ENCODE measurements at places on chromosomes 1 and 21.
A peak's percentile ranks its signal among the peaks of the same experiment; 100 is the strongest.

- no peak overlapping the region for H3K27ac ChIP-seq
- H3K4me3 ChIP-seq: no peak overlapping the region
- DNase-seq: no peak
- H3K27me3 ChIP-seq: no peaks in the 10 kb centered on the region
- no peaks in the 10 kb centered on the region for H3K4me1 ChIP-seq
- H3K36me3 ChIP-seq: no peaks in the 10 kb centered on the region
These were observed 679.8 kb upstream of the ADAMTS5 start for GRCh38 chr21:27646691-27647090.

- no peaks in the 10 kb centered on the region for H3K27me3 ChIP-seq
- peak; percentile 35 for DNase-seq
- no peaks in the 10 kb centered on the region for H3K36me3 ChIP-seq
These were observed 75.0 kb upstream of the ACTRT2 start for GRCh38 chr1:2946291-2946690.

DNA sequence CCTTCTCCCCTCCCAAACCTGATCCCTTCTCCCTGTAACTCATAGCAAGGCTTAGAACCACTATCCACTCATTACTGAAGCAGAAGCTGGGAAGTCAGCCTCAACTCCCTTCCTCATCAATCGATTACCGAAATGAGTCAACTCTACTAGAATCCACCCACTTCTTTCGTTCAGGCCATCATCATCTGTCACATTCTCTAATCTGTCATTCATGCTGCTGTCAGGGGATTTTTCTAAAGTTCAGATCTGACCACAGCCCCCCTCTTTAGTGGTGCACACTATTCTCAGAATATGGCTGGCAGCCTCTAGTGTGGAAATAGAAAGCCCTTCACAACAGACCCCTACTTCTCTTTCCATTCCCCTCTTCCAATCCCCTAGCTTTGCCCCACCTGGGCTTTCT, 5.1 kb downstream of the NT5C1A start:
- H3K4me3 ChIP-seq: no peak overlapping the region
- peaks cover 6% of the 10 kb centered on the region for H3K27me3 ChIP-seq
- H3K36me3 ChIP-seq: no peaks in the 10 kb centered on the region
- DNase-seq: no peak
- peaks cover 8% of the 10 kb centered on the region for H3K4me1 ChIP-seq
- H3K27ac ChIP-seq: no peak overlapping the region

DNA sequence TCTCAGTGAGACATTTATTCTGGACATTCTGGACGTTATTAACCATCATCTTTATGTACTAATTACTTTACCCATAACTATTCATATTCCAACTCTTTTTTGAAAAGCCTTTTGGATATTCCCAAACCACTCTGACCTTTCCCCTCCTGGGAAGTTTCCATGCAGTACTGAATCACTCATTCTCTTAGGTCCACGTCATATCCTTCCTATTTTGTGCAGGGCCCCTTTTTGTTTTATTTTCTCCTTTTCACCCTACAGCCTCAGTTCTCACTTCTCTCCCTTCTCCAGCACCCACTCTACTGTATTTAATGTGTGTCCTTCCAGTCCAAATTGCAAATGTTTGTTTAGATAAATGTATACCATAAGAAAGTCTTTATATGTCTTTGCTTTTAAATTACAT, 16.4 kb upstream of the ATP1A1 start:
- H3K4me1 ChIP-seq: no peaks in the 10 kb centered on the region
- H3K4me3 ChIP-seq: no peak overlapping the region
- H3K36me3 ChIP-seq: no peaks in the 10 kb centered on the region
- no peak for DNase-seq
- no peak overlapping the region for H3K27ac ChIP-seq

DNA sequence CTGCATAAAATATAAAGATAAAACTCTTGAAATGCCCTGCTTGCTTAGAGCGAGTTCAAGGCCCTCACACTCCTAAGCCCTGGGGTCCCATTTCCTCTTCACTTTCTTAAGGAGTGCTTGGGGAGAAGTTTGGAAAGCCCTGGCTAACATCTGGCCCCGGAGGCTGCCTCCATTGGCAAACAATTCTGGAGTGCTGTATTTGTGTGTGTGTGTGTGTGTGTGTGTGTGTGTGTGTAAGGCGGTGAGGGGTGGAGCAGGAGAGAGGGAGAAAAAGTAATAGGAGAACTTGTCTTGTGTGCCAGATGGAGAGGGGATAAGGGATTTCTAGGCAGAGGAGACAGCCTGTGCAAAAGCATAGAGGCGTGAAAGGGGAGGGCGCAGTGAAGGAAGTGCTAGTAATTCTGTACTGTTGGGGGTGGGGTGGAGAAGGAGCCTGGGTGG, 578 bp upstream of the TRIM62 start:
- H3K4me3 ChIP-seq: peak overlapping the region; percentile 78
- no peak for DNase-seq
- H3K4me1 ChIP-seq: peaks cover 25% of the 10 kb centered on the region
- peak overlapping the region; percentile 76 for H3K27ac ChIP-seq
- no peaks in the 10 kb centered on the region for H3K36me3 ChIP-seq
- no peaks in the 10 kb centered on the region for H3K27me3 ChIP-seq

GRCh38 chr1:58789322-58789856, 5.5 kb upstream of the JUN start:
- H3K27ac ChIP-seq: no peak overlapping the region
- H3K36me3 ChIP-seq: no peaks in the 10 kb centered on the region
- DNase-seq: no peak

DNA sequence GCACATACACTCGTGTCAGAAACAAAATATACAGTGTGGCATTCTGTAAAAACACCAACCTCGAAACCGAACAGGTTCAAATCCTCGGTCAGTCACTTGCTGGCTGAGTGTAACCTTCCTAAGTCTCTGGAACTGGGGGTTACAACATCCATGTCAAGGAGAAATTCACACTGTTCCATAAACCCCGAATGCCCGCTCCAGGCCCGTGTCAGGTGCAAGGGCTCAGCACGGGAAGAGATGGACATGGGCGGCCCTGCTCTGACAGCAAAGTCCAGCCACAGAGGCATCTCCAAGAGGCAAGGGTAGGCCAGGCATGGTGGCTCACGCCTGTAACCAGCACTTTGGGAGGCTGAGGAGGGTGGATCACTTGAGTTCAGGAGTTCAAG, 79.5 kb downstream of the SLC66A1 start:
- H3K36me3 ChIP-seq: peaks cover 8% of the 10 kb centered on the region
- H3K4me3 ChIP-seq: peak overlapping the region; percentile 32
- DNase-seq: no peak
- peaks cover 52% of the 10 kb centered on the region for H3K4me1 ChIP-seq

GRCh38 chr1:172499636-172500141, 33.3 kb upstream of the SUCO start:
- no peak for DNase-seq
- no peak overlapping the region for H3K4me3 ChIP-seq
- H3K27ac ChIP-seq: no peak overlapping the region
- H3K36me3 ChIP-seq: no peaks in the 10 kb centered on the region

Data from heart left ventricle (tissue), 16 donors.